GM12891 (cell line): ENCODE measurements at places on chromosomes 11 and 22.

DNA sequence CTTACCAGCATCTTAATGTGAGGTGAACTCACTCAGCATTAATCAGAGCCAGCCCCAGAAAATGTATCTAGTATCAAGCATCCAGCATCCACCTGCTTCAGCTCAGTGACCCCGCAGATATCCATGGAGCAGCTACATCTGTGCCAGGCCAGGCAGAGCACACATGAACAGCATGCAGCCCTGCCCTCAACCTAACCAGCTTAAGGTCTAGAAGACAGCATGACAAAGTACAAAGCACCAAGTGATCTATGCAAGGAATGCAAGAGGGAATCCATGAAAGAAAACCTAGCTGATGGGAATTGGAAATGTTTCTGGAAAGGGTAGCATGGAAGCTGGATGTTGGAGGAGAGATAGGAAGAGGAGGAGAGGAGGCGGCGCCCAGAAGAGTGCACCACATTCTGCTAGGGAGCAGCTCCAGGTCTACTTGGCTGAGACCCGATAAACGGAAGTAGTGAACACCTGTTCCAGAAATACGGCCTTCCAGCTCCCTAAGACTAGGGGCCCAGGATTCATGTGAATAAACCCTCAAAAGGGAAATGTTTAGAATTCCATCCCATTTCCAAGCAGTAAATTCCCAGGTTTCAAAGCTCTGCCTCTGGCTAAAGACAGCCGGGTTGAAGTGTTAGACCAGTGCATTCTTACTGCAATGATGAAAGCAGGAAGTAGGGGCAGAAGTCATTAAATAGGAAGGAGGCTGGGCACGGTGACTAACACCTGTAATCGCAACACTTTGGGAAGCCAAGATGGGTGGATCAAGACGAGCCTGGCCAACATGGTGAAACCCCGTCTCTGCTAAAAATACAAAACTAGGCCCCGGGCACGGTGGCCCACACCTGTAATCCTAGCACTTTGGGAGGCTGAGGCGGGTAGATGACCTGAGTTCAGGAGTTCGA is 23.5 kb upstream of the L3MBTL2 start:
- DNase-seq: no peak

DNA sequence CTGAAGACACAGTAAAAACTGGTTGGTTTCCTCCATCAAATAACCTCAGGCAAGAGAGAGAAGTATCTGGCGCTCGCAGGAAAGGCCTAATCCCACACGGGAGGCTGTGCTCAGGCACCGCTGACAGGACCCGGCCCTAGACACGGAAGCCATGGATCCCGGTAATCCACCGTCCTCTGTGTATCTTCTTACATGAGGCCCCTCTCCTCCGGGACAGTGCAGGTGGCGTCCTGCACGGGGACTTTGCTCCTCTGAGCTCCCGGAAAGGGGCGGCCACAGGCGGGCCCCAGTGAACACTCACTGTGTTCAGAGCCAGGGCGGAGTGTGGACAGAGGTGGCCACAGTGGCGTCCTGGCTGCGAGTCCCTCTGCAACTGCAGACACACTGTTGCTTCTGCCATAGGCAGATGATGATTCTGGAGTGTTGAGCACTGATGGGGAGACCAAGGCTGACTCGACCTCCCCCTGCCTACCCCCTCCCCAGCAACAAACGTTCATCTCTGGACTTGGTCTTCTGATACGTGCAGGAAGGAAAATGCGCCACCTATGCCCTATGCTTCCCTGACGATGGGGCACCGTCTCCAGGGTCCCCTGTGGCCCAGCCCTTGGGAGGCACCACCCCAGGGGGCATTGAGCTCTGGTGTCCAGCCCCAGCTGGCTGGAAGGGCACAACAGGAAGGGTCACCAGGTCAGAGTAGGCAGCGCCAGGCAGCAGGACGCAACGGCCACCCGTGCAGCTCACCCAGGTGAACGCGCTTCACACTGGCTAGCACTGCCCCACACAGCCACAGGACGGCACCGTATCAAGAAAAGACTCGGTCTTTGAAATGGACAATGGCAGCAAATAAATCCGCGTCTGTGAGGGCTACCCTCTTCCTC is 95.7 kb downstream of the TRMU start:
- no peak for DNase-seq

- DNase-seq: no peak
These were observed 105.9 kb downstream of the NXPE2 start for GRCh38 chr11:114784216-114784615.

- DNase-seq: no peak
These were observed 13.2 kb downstream of the CARS1 start for GRCh38 chr11:3044004-3044403.

- no peak for DNase-seq
These were observed 1.8 kb upstream of the SLC36A4 start for GRCh38 chr11:93199616-93200015.

GRCh38 chr22:43446037-43446803 is 34.4 kb downstream of the MPPED1 start:
- DNase-seq: no peak

- no peak for DNase-seq
These were observed 53.0 kb downstream of the KREMEN1 start for GRCh38 chr22:29125844-29126243.

DNA sequence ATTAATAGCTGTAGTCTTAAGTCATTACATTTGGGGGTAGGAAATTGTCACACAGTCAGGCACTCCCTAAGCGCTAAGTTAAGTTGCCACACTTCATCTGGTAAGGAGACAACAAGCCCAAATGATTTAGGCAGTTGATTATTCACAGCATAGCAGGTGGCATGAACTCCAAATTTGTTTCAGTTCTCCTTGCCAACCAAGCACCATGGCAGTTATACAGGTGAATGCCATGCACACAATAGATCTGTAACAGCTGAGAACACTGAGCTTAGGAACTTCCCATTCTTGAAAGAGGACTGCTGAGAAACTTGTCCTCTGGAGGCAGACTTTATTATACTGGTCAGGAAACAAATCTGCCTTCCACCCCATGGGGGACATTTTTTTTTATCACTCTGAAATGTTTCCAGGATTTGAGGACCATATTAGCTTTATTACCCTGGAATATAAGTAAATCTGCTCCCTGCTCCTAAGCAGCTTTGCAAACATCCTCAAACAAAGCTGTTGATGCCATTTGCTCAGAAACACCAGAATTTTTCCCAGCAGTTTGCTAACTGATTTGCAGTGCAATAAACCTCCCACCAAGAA is 5.1 kb upstream of the INTS4 start:
- DNase-seq: no peak

- DNase-seq: no peak
These were observed 149.7 kb downstream of the CTTN start for GRCh38 chr11:70547821-70548670.

- no peak for DNase-seq
These were observed 10.8 kb downstream of the YPEL4 start for GRCh38 chr11:57638811-57639320.

- no peak for DNase-seq
These were observed at the start of gene P2RY6 for GRCh38 chr11:73271936-73272679. P2RY6 (plus strand) TSS chr11:73272338; CDS start chr11:73296519, 24,181 bp downstream.

- no peak for DNase-seq
These were observed 7.5 kb downstream of the CTTN start for GRCh38 chr11:70405679-70406395.

- no peak for DNase-seq
These were observed 10.9 kb upstream of the MFNG start for GRCh38 chr22:37497062-37497599.

- DNase-seq: no peak
These were observed 1.6 kb upstream of the BRSK2 start for GRCh38 chr11:1387961-1388762.

DNA sequence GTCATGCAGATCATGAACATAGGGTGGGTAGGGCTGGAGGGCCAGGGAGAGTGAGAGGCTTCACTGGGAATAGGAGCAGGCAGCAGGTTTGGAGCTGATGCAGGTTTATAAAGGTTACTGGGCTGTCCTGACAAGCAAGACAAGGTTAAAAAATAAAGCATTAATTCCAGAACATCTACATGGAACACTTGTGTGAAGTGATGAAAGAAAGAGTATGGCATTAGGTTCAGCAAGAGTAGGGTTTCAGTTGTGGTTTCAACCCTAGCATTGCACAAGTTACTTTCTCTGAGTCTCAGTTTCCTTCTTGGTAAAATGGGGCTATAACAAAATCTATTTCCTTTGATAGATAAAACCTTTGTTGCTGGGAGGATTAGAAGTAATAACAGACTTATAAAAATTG is 114.6 kb upstream of the SESN3 start:
- no peak for DNase-seq

- no peak for DNase-seq
These were observed 179.1 kb upstream of the MTNR1B start for GRCh38 chr11:92790366-92790765.

GRCh38 chr11:68025047-68025446 is 5.4 kb upstream of the NDUFS8 start:
- no peak for DNase-seq

DNA sequence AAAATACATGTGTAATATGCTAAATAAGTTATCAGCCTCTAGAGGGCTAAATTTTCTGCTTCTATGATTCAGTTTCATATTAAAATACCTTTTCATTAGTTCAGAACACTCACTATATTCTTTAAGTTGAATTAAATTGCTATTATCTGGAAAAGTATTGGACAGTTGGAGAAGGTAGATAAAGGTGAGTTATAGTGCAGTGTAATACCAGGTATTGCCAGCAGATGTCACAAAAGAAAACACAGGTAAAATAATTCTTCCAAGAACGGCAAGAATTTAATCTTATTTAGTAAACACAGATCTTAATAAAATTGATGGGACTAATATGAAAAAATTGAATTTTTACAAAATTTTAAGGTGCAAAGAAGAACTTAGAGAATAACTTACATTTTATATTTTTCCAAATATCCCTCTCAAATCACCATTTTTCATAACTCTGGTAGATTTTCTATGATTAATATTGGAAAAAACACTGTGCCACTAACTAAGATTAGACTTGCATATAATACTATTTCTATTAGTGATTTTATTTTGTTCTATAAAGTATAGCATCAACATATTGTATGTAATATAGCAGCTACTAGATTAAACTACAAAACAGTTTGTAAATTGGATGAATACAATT is 1.7 kb upstream of the LRRC4C start:
- no peak for DNase-seq

- no peak for DNase-seq
These were observed 502.1 kb downstream of the MN1 start for GRCh38 chr22:27299181-27300085.

GRCh38 chr11:15878756-15879155 is 477.6 kb downstream of the SOX6 start:
- DNase-seq: no peak

GRCh38 chr11:65096926-65097325 is 912 bp downstream of the VPS51 start:
- no peak for DNase-seq

GRCh38 chr11:96322775-96323641 is 20.0 kb downstream of the MAML2 start:
- no peak for DNase-seq

GRCh38 chr11:64056213-64056785 is 20.6 kb downstream of the FLRT1 start:
- DNase-seq: no peak

DNA sequence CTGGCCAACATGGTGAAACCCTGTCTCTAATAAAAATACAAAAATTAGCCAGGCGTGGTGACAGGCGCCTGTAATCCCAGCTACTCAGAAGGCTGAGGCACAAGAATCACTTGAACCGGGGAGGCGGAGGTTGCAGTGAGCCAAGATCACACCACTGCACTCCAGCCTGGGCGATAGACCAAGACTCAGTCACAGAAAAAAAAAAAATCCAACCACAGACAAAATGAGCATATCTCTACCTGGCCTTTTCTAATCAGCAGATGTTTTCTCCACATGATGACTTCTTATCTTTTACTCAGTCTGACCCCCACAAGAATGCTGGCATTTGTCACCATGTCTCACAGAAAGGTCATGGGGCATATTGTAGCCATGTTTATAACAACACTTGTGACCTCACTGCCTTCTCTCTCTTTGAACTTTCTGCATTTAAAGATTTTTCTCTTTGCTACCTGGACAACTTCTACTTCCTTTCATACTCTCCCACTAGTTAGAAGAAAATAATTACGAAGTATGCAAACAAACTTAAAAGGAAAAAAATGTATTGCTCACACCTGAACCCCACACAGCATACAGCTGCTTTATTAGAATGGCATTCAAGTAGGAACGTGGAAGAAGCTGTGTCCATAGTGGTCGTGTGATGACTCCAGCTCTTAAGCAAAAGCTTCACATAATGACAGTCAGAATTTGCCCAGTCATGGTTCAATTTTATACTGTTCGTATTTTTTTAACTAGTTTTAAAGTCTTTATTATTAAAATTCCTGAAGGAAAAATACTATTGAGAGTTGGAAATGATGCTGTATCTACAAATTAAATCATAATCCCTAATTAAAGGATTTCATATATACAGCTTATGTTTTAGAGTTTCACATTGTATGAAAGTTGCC is 65.4 kb downstream of the ZC3H12C start:
- DNase-seq: no peak

- no peak for DNase-seq
These were observed 11.7 kb upstream of the SOX10 start for GRCh38 chr22:37996079-37996478.

GRCh38 chr11:94201004-94201465 is 72.4 kb downstream of the PANX1 start:
- no peak for DNase-seq

GRCh38 chr22:45125188-45125587 is 38.5 kb upstream of the NUP50 start:
- no peak for DNase-seq

- peak; percentile 72 for DNase-seq
These were observed 35.2 kb downstream of the LRFN4 start for GRCh38 chr11:66891851-66892660.
